ENCODE measurements at places on chromosomes 4 and X.

DNA sequence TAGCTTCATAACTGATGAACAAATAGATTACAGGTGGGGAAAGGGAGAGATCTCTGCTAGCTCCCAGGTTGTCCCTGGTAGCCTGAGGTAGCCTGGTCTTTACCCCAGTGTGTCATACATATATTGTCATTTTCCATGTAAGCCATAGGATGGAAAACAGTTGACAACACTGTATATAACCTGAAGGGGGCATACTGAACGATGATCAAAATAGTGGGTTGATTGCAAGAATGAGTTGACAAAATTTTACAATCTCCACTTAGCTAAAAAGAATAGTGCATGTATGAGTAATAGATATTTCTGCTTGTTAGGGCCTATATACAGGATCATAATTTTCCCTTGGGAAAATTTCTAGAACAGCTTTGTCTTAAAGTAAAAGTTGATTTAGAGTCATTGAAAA lies 304.1 kb upstream of the HAND2 start:
- DNase-seq = no peak

- DNase-seq = no peak
These were observed 22.8 kb upstream of the GPR78 start for GRCh38 chr4:8557151-8558076.

GRCh38 chr4:38003102-38003501 lies 42.9 kb downstream of the PTTG2 start:
- DNase-seq = no peak

DNA sequence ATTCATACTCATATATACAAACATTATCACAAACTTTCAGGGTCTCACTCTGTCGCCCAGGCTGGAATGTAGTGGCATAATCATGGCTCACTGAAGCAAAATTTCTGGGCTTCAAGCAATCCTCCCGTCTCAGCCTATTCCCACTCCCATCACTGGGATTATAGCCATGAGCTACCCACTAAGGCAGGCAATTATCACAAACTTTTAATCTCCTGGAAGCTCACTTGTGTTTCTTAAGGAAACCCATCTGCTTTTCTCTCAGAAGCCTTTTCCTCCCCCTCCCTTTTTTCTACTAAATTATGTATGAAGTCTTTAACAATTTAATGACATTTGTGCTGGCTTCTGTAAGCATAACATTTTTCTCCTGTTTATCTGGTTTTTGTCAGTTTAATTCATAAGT lies 170.5 kb downstream of the AREG start:
- no peak for DNase-seq

- DNase-seq = no peak
These were observed 288.0 kb upstream of the PPP1R2C start for GRCh38 chrX:43065978-43066377.

- DNase-seq = no peak
These were observed 44.6 kb downstream of the EIF2S3 start for GRCh38 chrX:24099394-24099793.

DNA sequence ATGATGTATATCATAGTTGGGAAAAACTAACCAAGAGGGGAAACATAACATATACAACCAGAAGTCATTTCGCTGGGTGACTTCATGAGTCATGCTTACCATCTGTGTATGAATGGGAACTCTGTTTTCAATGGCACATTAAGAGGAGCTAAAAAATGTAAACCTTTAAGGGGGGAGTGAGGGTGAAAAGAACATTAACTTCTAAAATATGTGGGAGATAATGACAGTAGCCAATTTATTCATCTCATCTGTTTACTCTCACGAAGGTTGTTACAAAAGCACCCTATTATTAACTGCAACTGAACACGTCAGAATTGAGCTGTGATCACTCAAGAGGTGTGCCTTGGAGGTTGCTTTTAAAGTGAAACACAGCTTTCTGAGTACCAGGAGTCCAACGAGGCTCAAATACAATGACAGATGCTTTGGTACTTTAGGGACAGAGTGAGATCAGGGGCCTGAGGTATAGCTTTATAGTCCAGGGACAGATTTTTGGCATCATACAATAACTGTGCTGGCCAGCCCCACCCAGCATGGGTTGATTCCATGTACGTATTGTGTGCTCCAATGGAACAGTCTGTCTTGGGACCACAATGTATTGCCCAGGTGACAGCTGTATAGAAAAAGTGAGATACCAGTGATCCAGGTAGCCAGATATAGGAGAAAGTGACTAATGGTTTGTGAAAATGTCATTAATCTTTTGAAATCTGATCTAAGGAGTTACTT lies 107.3 kb downstream of the AMMECR1 start:
- DNase-seq = no peak

DNA sequence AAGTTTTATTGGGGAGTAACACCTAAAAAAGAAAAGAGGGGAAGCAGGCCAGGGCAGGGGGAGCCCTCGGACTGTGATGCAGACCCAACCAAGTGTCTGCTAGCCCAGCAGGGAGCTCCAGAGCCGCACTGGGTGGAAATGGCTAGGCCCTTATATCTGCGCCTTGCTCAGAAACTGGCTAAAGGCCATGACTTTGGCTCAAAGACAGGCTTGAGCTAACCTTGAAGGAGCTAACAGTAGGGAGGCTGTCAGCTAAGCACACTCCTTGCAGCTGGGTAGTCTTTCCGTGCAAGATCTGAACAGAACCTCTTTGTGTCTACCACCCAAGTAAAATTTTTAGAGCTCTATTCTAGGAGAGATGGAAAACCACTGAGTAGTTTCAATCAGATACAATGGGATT lies 43.0 kb downstream of the SEPSECS start:
- DNase-seq = no peak

GRCh38 chr4:55181010-55182005 lies 55.9 kb upstream of the KDR start:
- no peak for DNase-seq

DNA sequence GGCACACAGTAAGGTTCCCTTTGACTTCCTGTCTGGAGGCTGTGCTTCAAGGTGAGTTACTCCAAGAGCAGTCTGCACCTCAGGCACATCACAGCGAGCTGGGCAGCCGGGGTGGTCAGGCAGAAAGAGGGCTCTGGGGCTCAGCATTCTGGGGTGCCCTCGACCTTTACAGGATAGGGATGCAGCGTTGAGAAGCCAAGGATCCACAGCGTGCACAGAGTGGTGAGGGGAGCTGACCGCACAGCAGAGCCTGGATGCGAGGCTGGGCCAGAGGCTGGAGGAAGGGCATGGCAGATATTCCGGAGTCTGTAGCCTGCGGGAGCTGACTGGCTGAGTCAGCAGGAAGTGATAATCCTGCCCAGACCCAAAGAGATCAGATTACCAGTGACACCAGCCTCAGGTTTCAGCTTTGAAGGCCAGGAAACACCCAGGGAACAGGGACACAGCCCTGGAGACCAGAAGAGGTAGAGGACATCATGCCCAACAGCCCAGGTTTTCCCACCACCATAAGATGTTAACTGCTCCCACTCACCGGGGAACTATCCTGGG lies 38.4 kb upstream of the PDLIM3 start:
- DNase-seq = no peak

GRCh38 chrX:119696251-119696890 lies 3.4 kb upstream of the SEPTIN6 start:
- no peak for DNase-seq

DNA sequence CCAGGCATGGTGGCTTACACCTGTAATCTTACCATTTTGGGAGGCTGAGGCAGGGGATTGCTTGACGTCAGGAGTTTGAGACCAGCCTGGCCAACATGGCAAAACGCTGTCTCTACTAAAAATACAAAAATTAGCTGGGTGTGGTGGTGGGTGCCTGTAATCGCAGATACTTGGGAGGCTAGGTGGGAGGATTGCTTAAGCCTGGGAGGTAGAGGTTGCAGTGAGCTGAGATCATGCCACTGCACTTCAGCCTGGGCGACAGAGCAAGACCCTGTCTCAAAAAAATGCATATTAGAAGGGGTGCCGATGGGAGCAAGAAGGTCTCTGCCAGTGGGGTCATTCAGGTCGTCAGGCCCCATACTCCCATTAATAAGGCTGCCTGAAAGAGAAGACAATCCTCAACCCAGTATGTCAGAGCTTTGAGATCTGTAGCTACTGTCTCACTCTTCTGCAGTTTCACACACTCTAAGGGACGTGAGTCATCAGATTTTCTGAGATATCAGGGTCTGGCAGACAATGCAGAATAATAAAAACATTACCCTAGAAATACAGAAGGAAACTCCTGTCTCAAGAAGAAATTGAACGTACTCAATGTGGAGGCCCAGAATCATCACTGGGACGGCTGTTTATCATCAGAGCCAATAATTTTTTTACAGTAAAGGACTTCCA lies 176.7 kb upstream of the FAT1 start:
- DNase-seq = no peak

GRCh38 chr4:83503974-83504373 lies 19.1 kb upstream of the ABRAXAS1 start:
- peak; percentile 48 for DNase-seq

- DNase-seq = no peak
These were observed 59.2 kb upstream of the LEF1 start for GRCh38 chr4:108227923-108228322.

- no peak for DNase-seq
These were observed 717.2 kb upstream of the ADGRL3 start for GRCh38 chr4:60482921-60483351.

DNA sequence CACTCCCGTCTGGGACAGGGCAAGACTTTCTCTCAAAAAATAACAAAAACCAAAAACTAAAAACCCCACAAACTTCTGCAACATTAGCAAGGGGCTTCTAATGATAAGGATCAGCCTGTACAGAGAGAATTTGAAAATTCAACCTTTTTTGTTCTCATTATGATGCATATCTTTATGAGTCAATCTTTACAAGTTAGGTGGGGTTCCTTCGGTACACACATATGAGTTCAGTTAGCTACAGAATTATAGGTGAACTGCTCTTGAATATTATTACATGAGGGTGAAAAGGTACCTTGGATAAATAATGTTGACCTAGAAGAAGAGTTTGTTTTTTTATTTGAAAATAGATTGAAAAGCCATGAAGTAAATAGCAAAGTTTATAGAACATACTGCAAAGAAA lies 252.7 kb downstream of the UNC5C start:
- DNase-seq = no peak

DNA sequence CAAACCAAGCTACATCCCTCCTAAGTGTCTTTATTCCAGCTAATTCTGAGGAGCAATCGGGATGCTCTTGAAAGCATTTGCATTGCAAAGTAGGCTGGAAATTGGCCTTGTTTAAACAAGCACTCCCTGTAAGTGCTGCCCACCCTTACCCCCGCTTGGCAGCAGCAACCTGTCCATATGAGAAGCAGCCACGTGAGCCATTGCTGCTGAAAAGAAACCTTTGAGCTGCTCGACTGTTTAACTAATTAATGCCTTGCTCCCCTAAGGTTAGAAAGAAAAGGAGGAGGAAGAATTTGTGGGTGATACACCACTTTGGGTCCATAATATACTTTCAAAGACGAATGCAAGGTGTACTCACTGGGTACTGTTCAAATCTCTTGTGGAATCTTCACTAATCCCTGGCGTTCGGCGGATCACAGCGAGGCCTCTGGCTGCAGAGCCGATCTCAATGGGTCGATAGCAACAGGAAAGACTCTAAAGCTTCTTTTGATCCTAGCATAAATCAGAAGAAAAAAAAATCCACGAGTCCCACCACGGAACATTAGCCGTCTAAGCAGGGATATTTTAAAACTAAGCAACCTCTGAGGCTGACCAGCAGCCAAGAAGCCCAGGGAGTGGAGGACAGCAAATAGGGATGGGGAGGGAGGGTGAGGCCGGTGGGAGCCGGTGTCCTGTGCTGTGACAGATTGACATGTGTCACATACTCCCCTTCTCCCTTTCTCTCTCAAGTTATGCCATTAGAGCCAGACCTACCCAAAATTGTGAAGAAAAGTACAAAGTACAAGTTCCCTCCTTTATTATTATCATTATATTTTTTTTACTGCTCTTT lies 37.2 kb upstream of the MGST2 start:
- DNase-seq = no peak

DNA sequence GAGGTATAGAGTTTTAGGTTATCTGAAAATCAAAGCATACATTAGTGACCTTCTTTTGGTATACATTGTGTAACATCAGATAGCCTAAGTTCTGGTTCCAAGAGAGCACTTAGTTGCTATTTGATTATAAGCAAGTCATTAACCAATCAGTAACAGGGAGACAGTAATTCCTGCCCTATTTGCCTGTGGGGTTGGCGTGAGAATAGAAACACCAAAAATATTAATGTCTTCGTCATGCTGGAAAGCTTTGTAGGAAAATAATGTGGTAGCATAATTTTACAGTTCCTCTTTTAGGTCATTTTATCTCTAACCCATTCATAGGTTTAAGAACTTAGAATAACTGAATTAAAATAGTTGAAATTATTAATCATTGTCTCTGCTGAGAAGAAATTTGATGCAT lies 37.8 kb downstream of the NPNT start:
- no peak for DNase-seq

GRCh38 chr4:75249739-75250138 lies 264.5 kb downstream of the RCHY1 start:
- DNase-seq = no peak

- DNase-seq = peak; percentile 57
These were observed 56.7 kb upstream of the COL25A1 start for GRCh38 chr4:109359040-109359646.
